ENCODE measurements at places on chromosomes 12 and 14. TPM values are rescaled to one million over a fixed set of nuclear protein-coding genes. Genes with fewer than 3 reads are reported as not detected.

The HCAR1 gene
- not detected for total RNA-seq

DNA sequence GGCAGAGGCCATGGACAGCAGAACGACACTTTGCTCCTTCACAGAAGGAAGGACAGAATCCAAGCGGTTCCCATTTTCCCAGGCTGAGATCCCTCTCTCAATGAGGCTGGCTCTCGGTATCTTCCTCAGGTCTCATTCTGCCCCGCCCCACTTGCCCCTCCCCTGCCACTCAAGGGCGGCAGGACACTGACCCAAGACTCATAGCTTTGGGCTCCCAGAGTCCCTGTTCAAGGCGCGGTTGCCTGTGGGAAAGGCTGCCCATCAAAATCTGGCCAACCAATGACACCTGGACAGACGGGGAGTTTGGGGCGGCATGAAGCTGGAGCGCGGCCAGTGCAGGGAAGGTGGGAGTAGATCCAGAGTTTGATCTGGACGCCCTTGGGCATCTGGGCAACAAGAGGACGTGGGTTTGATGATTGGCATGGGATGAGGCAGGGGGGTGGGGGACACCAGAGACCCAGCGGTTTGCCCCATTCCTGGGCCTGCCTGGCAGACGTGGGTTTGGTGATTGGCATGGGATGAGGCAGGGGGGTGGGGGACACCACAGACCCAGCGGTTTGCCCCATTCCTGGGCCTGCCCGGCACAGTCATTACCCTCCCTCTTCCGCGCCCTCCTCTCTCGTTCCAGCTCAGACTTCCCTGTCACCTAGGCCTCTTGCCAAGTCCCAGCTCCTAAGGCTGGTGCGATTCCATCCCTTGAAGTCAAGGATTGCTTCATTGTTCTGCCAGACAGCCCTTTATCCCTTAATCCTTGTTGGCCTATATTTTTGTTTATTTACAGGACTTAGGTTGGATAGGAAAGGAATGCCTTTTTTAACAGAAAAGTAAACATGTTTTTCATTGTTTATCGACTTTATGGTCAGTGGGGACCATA, 92.1 kb downstream of the NINJ2 start:
- H3K36me3 ChIP-seq, result no peaks in the 10 kb centered on the region
- no peaks in the 10 kb centered on the region for H3K27me3 ChIP-seq
- peak overlapping the region; percentile 91 for H3K27ac ChIP-seq
- DNase-seq, result peak; percentile 93
- H3K4me3 ChIP-seq, result peak overlapping the region; percentile 60

The CFAP54 gene
- total RNA-seq, result 5.0 TPM

DNA sequence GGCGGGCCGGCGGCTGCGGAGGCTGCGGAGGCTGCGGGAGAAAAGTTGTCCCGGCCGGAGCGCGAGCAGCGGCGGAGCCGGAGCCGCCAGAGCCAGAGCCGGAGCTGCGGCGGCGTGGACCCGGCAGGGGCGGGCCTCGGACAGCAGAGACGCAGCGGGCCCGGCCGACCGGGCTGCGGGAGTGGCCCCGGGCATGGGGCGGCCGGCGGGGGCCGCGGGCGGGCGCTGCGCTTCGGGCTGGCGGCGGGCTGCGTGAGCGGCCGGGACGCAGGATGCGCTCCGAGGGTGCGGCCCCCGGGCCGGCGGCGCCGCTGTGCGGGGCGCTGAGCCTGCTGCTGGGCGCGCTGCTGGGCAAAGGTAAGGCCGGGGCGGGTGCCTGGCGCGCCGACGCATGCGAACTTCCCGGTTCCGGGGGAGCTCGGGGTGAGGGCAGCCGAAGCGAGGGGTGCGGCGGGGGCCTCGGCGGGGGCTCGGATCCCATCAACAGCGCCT, at the start of gene TMEM132C:
Gene TMEM132C, plus strand, starts transcription at position 40 of the 492 bp plus-strand sequence. Its CDS starts 233 bp downstream, at position 273.
- no peak for DNase-seq
- no peaks in the 10 kb centered on the region for H3K36me3 ChIP-seq
- H3K27ac ChIP-seq, result no peak within 1 kb of the TSS
- no peaks in the 10 kb centered on the region for H3K4me1 ChIP-seq
- H3K27me3 ChIP-seq, result peaks cover 86% of the 10 kb centered on the region
- H3K4me3 ChIP-seq, result peak within 1 kb of the TSS; percentile 43

The KCNC2 gene
- under 0.01 TPM for total RNA-seq

The SRGAP1 gene
- 16.3 TPM for total RNA-seq

DNA sequence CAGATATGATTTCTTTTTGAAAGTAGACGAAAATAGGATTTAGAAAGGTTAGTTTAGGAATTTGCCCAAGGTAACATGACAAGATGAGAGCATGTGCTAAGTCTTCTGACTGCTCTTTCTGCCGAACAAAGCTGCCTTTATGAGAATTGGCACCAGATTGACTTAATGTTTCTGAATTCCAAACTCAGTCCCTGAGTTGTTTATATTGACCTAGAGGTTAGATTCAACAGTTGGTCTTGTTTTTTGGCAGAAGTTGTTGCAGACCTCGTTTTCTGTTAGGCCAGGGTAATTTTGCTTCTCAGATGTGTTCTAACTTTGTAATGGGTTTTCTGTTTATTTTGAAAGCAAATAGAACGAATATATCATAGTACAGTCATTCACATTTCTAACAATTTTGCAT, 61.5 kb upstream of the LRTM2 start:
- DNase-seq, result no peak
- no peak overlapping the region for H3K27ac ChIP-seq
- peaks cover 23% of the 10 kb centered on the region for H3K4me1 ChIP-seq
- H3K4me3 ChIP-seq, result no peak overlapping the region
- no peaks in the 10 kb centered on the region for H3K36me3 ChIP-seq
- H3K27me3 ChIP-seq, result no peaks in the 10 kb centered on the region

Measured in sigmoid colon (tissue), 7 donors.